G401 (cell line): ENCODE measurements at places on chromosomes 1 and 21. TPM values are rescaled to one million over a fixed set of nuclear protein-coding genes. Genes with fewer than 3 reads are reported as not detected.

The IFI44L gene
- total RNA-seq: not detected in 2 replicates

The FLG2 gene
- total RNA-seq: not detected in 2 replicates

The CD5L gene
- not detected in 2 replicates for total RNA-seq

The NTPCR gene
- total RNA-seq: 46.2 and 50.5 TPM in 2 replicates

The PYHIN1 gene
- total RNA-seq: not detected in 2 replicates

The MSH4 gene
- total RNA-seq: not detected in 2 replicates

GRCh38 chr21:36149788-36150711, 6.6 kb upstream of the DOP1B start:
- no peak for DNase-seq

- DNase-seq: no peak
Observed at GRCh38 chr1:174080819-174081218, 58.7 kb upstream of the RC3H1 start.

- no peak for DNase-seq
Observed at GRCh38 chr1:95584315-95584714, 350.3 kb downstream of the RWDD3 start.
